Hippocampal formation (tissue), 2 donors: ENCODE measurements at places on chromosomes 11 and 22.

DNA sequence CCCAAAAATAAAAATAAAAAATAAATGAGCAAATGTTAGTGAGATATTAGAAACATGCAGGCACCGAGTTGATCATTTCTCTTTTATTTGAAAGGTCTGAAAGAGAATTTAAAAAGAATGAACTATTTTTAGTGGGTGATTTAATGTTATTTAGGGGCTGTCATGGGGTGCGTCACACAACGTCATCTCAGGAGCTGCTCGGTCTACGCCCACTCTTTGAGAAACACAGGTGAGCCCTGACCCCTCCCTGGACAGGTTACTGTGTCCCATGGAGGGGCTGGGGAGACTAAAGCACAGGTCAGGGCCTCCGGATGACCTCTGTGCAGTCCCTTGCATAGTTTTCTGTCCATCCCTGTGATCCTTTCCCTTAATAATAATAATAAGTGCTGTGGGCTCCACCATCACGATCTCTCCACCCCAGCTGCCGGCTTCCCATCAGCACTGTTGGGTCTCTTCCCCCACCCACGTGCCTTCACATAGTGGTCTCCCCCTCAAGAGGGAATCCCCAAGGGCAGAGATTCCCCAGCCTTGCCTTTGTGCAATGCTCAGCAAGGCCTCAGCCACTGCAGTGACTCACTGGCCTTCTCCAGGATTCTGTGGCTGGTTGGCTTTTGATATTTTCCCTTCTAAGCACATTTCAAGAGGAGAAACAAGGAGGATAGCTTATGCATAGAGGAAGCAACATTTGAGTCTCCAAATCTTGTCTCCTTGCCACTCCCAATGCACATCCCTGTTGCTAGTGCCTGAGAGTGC lies 159.9 kb downstream of the TTC17 start:
- DNase-seq: no peak

DNA sequence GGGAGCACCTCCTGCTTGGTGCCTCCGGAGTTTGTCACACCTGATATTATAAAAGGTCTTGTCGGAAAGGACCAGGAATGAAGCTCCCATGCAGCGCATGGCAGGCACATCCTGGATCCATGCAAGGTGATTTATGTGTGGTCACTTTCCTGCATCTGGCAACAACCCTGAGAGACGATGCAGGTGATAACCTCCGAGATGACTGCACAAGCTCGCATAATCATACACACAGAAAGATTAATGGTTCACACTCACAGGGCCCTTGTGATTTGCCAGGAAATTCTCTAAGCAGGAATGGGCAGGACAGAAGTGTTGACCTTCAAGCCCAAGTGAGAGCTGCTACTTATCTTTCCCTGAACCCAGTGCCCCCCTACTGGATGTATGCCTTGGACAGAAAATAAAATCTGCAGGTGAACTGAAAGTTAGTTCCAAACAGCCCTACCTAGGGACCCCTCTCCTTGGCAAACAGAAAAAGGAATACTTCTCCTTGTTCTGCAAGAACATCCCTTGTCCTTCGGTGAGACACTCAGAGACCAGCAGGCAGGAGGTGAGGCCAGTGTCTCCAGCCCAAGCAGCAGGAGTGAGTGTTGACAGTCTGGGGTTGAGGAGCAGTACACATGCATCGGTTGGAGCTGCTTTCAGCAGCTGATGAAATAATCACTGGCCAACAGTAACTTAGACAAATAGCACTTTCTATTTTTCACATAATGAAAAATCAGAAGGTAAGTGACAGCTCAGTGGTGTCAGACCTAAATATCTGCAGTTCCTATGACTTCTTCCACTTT lies 619.4 kb upstream of the B3GAT1 start:
- DNase-seq: no peak

DNA sequence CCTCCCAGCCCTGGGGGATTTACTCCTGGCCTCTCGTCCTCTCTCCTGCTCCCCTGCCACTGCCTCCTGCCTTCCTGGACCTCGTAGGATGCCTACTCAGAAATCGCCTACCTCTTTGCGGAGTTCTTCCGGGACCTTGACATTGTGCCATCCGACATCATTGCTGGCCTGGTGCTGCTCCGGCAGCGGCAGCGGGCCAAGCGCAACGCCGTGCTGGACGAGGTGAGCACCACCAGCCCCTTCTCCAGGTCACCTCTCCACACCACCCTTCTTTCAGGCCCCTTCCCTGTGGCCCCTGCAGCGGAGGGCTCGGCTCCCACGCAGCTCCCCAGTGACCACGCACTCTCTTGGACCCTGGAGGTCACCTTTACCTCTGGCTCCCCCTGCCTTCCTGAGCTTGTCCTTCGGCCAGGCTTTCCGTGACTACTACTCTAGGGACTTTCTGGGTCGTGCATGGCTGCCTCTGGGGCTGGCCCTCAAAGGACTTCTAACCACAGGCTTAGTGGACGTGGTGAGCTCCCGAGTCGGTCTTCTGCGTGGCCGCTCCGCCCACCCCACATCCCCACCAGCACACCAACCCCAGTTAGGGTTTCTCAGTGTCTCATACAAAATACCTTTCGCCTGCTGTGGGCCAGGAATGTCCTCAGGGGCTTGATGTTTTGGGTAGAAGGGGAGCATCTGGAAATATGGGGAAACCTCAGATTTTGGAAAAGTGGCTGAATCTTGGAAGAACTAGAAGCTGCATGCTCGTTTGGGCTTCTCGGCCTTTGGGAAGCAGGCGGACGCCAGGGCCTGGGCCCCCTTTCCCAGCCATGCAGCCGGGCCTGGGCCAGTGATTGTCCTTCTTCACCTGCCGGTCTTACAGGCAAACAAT lies 24.1 kb upstream of the MYRF start:
- no peak for DNase-seq

- no peak for DNase-seq
Observed at GRCh38 chr11:121449626-121450025, 2.5 kb upstream of the SORL1 start.

- DNase-seq: no peak
Observed at GRCh38 chr11:34510673-34511072, 2.9 kb downstream of the ELF5 start.

- DNase-seq: no peak
Observed at GRCh38 chr22:32830957-32831356, 29.5 kb downstream of the TIMP3 start.

DNA sequence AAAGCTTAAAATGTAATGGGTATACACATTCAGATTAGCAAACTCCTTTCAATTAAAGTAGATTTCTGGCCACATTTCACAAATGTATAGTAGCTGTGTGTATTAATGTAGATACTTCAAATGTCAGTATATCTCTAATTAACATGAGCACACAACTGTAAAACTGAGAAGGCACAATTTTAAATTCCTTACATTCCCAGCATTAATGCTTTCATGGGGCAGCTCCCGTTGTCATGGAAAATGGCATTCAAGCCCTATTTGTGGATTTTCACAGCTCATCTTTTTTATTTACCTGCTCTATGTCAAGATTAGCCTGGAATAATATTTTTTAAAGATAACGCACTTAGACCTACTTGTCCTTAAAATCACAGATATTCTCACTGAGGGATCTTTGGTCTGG lies 113.6 kb upstream of the SOX6 start:
- DNase-seq: no peak

DNA sequence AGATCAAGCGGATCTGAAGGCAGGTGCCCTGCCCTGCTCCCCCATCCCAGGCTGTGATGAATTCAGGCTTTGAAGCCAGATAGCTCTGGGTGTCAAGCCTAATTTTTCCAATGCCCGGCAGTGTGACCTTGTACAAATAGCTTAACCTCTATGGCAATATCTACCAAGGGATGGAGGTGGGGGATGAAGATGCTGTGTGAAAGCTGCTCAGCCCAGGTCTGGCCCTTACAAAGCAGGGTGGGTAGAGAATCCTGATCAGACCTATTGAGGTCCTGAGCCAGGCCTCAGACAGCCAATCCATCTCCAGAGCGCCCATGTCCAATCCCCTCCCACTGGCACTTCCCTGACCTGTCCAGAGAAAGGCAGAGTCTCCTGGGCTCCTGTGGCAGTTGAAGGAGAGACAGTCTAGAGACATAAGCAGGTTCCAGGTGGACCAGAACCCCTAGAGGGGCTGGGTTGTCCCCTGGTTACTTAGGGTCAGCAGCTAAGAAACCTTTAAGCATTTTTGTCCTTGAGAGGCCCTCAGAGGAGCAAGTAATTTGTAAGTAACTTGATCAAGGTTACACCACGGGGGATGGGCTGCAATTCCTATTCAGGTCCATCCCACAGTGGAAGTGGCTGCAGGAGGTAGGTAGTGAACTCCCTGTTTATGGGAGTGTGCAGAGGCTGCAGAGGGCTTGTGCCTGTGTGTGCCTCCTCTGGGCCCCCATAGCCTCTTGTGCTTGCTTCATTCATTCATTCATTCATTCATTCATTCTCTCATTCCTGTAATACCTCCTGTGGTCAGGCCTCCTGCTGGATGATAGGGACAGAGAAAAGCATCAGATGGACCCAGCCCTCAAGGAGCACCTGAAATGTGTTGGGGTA lies 10.4 kb downstream of the P2RY2 start:
- no peak for DNase-seq

GRCh38 chr22:38142606-38143005 lies 32.1 kb upstream of the BAIAP2L2 start:
- DNase-seq: no peak

DNA sequence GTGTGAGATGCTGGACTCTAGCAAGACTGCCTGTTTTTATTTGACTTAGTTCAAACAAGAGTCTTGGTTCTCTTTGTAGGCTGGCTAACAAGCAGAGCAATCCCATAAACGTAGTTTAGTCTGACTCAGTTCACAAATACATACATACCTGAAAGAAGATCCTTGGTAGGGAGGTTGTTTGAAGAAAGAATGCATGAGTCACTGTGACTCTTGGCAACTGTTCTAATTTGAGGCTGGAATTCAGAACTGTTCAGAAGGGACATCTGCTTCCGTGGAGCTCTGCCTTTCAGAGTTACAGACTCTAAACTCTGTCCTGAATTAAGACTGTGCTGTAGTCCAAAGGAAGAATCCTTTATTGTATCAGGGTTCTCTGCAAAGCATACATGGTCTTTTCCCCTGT lies 32.2 kb downstream of the C2CD3 start:
- peak; percentile 61 for DNase-seq
